ENCODE measurements at places on chromosomes 3 and 15.

- H3K36me3 ChIP-seq = no peaks in the 10 kb centered on the region
- H3K4me1 ChIP-seq = no peaks in the 10 kb centered on the region
- H3K4me3 ChIP-seq = no peak overlapping the region
- DNase-seq = no peak
- H3K27me3 ChIP-seq = no peaks in the 10 kb centered on the region
These were observed 14.5 kb downstream of the SLC6A20 start for GRCh38 chr3:45781841-45782240.

DNA sequence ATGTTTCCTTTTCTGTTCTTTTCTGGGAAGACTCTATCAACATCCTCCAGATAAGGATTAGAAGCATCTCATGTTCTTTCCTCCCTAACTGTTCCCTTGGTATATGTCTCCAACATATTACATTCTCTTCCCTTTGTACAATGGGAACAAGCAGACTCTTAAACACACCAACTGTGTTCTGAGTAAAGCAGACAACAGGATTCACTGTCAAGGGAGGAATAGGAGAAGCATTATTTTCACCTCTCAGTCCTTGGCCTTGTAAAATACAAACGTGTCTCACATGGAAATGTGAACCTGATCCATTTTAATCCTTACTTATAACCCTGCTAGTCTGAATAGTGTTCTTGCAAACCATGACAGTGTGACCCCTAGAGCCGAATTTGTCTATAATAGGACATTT, 19.6 kb downstream of the GYG1 start:
- no peaks in the 10 kb centered on the region for H3K4me1 ChIP-seq
- H3K27me3 ChIP-seq = no peaks in the 10 kb centered on the region
- no peak overlapping the region for H3K4me3 ChIP-seq
- DNase-seq = no peak

DNA sequence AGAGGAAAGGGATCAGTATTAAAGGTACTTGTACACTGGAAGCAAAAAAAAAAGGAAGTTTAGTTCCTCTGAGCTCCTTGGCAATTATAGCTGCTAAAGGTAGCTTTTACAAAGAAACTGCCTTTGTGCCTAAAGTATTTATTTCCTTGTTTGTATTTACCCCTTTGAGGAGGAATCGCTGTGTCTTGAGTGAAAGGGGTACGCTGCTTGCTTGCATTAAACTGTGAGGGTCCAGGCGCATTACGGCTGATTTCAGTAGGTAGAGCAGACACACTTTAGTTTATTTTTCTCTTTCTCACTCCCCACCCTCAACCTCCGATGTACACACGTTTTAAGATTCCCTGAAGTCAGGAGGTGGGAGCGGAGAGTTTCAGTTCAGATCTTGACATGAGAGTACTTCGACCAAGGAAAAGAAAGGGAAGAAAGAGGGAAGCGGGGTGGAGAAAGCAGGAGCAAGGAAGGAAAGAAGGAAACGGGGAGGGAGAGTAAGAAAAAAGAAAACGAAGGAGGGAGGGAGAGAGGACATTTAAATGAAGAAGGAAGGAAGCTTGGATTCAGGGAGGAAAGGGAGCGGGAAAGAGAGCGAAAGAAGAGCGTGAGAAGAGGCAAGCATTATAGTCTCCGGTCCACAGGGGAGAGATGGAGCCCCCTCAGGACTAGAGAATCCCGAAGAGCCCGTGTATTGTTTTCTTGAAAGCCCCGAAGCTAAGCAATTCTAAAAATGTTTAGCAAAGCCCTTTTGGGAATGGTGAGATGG, 1.2 kb upstream of the MME start:
- no peaks in the 10 kb centered on the region for H3K36me3 ChIP-seq
- peaks cover 5% of the 10 kb centered on the region for H3K4me1 ChIP-seq
- peaks cover 17% of the 10 kb centered on the region for H3K27me3 ChIP-seq
- no peak for DNase-seq
- H3K27ac ChIP-seq = no peak overlapping the region
- H3K4me3 ChIP-seq = peak overlapping the region; percentile 35

DNA sequence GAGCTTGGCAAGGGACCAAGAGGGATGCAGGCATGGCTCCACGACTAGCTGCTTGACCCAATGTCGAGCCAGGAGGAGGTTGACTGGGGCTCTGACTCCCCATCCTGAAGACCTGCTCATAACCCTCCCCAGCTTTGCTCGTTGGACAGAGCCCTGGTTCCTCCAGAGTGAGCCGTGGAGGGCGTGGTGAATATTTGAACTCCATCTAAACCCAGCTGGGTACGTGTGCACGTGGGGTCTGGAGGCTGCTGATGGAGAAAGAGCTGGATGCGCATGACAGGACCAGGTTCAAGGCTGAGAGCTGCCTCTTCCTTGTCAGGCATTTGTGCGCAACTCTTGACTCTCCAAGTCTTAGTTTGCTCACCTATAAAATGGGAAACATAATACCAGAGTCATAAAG, 282.8 kb downstream of the TLE3 start:
- H3K4me1 ChIP-seq = no peaks in the 10 kb centered on the region
- no peaks in the 10 kb centered on the region for H3K36me3 ChIP-seq
- peaks cover 2% of the 10 kb centered on the region for H3K27me3 ChIP-seq
- H3K4me3 ChIP-seq = no peak overlapping the region

DNA sequence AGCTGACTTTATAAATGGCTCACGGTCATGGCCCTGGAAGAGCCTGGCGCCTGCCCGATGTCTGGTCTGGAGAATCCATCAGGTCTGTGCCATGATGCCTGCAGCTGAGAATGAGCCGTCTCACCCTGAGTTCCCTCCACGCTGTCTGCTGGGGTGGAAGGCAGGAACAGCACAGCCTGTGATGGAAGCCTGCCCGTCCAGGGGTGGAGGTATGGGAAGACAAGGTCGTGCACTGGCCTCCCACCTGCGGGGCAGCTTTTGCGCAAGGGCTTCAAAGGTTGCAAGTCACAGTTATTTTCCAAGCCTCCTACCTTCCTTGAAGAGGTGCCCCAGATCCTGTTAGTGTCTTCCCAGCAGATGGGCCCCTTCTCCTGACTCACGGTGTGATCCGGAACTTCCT, 275.5 kb downstream of the FAM43A start:
- H3K4me3 ChIP-seq = no peak overlapping the region
- no peaks in the 10 kb centered on the region for H3K4me1 ChIP-seq
- no peaks in the 10 kb centered on the region for H3K36me3 ChIP-seq
- H3K27ac ChIP-seq = no peak overlapping the region
- H3K27me3 ChIP-seq = peaks cover 19% of the 10 kb centered on the region

Data from T-cell (primary cell).